Caki2 (cell line): ENCODE measurements at places on chromosomes 12 and 14. TPM values are rescaled to one million over a fixed set of nuclear protein-coding genes. Genes with fewer than 3 reads are reported as not detected.

Gene GOLGA5
- 16.2 and 19.2 TPM in 2 replicates for total RNA-seq

Gene LBHD2
- total RNA-seq, result 7.5 TPM in 1 of 2 replicates, not detected in the other

Gene NFATC4
- not detected in 2 replicates for total RNA-seq

Gene FAM90A1
- 1.5 TPM in 1 of 2 replicates, not detected in the other for total RNA-seq

Gene IRAK4
- 10.7 and 12.8 TPM in 2 replicates for total RNA-seq

Gene SERPINA1
- total RNA-seq, result 0.24 and 1.1 TPM in 2 replicates

Gene CAPZA3
- not detected in 2 replicates for total RNA-seq

Gene SERPINA4
- not detected in 2 replicates for total RNA-seq

Gene CACNA1C
- total RNA-seq, result 0.32 and 1.2 TPM in 2 replicates

Gene RFC5
- 45.0 and 57.6 TPM in 2 replicates for total RNA-seq

Gene TNS2
- total RNA-seq, result 5.1 and 5.6 TPM in 2 replicates

DNA sequence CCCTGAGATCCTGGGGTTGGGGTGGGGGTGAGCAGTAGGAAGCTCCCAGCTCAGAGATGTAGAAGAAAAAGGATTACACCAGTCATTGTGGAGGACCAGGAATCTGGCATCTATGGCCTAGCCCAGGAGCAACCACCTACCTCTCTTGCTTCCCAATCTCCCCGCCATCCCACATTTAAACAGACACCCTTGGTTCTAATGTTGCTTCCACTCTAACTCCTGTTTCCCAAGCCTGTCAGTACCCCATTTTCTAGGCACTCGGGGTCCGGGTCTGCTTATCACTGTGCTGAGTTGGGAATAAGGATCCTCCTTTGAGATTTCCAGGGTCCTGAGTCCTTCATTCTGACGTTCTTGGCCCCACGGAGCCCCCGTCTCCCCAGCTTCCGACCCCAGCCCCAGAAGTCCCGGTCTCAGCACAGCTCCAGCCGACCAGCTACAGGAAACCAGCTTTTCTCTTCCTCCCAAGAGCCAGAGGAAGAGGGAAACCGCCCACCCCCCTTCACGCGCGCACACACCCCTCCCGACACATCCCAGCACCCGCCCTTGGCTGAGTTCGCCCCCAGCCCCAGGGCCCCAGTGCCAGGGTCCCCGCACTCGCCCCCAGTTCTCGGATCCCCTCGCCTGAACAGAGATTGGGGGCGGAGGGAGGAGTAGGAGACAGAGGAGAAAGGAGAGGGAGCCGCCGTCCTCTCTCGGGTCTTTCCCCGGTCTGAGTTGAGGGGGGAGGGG lies 1.2 kb downstream of the ITGA5 start:
- no peak for DNase-seq

- DNase-seq, result no peak
These were observed 31.9 kb downstream of the VRTN start for GRCh38 chr14:74380172-74380571.

GRCh38 chr14:74429991-74430390 lies 4.0 kb upstream of the SYNDIG1L start:
- DNase-seq, result no peak

DNA sequence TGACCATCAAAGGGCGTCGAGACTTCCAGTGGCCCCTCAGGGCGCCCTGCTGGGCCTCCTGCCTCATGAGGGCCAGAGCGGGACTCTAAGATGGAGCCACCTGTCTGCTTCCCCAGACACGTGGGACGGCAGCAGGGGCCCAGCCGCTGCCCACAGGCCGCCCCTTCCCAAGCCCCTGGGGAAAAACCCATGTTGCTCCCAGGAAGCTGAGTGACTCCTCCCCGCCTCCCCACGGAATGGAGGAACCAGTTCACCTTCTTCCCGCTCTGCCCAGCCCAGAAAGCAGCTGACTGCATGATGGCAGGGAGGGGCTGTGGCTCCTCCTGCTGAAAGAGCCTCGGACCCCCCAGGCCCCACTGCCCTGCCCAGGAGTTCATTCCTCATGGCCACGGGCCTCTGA lies 14.9 kb downstream of the RAB35 start:
- DNase-seq, result no peak

DNA sequence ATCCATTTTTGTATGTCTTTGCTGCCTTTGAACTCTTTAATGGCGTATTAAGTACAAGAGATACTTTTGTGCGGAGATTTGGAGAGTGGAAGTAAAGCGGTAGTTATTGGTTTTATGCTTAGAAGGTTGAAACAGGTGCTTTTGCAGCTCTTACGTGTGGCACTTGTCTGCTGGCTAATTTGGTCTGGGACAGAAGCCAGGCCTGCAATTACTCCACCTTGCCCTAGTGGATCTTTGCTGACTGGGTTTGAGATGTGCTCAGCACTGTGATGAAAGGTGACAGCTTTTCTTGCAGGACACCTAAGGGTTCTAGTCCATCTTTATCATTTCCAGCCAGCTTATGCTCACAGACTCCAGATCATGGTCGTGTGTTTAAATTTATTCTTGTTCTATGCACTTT lies 252.5 kb downstream of the RPL10L start:
- no peak for DNase-seq

- no peak for DNase-seq
These were observed 13.4 kb upstream of the PCNX1 start for GRCh38 chr14:70893858-70894291.

- no peak for DNase-seq
These were observed 75.1 kb downstream of the SLC24A4 start for GRCh38 chr14:92397953-92398564.

DNA sequence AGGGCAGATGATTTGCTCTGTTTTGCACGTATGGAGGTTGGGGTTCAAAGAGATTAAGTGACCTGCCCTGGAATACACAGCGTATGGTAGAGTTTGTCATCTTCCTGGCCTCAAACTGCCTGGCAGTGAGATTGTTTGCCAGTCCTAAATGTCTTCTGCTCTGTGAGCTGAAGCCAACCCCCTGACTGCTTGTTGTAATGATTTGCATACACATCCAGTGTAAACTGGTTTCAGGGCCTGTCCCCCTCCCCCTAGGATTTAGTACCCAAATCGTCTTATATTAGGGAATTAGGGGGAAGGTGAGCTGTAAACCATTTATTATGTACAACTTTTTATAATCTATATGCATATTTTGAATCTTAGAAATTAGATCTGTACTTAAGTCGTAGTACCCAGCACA lies 38.4 kb downstream of the AKAP3 start:
- DNase-seq, result no peak

DNA sequence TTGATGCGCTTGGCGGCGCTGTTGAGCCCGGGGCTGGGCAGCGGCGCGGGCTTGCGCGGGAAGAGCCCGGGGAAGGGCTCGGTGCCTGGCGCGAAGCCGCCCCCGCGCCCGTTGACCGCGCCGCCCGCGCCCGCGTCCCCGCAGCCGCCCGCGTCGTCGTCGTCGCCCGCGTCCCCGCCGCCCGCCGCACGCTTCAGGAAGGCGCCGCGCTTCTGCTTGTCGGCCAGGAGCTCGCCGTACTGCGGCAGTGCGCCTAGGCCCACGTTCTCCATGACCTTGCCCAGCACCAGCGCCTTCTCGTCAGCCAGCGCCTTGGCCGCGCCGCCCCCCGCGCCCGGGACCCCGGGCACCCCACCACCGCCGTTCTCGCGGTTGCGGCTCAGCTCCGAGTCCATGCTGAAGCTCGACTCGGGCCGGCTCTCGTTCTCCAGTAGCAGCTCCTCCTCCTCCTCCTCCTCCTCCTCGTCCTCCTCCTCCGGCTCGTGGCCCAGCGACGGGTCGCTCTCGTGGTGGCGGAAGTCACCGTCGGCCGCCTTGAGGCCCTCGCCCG lies 97.2 kb downstream of the BCL11B start:
- DNase-seq, result no peak

DNA sequence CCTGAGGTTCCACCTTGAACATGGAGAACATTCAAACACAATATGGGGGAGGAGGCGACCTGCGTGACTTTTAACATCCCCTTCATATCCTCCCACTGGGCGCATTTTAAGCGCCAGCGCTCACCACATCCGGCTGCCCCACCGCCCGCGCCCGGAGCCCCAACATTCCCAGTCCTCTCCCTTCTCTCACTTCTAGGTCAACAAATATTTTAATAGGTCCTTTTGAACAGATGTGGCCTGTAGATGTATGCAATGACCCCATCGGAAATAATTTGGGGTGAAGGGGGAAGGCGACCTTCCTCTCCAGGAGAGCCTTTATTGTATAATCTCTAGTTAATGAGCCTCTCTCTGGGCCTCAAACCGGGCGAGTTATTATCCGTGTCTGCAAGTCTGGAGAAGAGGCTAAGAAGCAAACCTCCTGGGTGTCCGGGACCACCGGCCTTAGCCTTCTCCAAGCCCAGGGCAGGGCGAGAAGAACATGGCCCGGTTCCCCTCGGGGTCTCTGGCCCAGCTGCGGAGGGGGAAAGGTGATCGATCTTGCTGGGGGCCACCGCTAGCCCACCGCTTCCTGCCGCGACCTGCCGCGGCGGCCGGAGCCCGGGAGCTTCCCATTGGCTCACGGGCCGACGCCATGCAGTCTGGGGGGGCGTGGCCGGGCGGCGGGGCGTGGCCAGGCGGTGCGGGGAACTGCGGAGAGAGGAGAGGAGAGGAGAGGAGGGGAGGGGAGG lies 83.2 kb upstream of the HMGA2 start:
- DNase-seq, result peak; percentile 96

- DNase-seq, result no peak
These were observed 145.4 kb downstream of the C12orf50 start for GRCh38 chr12:87883806-87884205.

DNA sequence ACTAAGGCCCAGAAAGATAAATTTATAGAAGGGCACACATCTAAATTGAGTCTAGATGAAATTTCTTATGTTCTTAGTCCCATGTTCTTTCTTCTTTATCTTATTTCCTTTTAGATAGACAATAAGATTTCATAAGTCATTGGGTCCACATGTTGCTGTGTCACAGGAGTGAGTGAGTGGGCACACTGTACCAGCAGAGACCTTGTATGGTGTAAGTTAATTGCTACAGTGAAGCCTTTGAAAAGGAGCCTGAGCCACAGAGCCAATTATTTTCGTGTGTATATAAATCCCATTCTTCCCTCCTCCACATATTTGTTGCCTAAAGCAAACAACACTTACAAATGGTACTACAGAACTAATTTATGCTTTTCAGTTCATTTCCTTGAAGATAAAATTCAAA lies 79.1 kb downstream of the GRIP1 start:
- DNase-seq, result no peak

GRCh38 chr12:5865397-5865796 lies 79.7 kb downstream of the ANO2 start:
- no peak for DNase-seq

- peak; percentile 56 for DNase-seq
These were observed 777.9 kb upstream of the TMEM132C start for GRCh38 chr12:127489061-127489460.

DNA sequence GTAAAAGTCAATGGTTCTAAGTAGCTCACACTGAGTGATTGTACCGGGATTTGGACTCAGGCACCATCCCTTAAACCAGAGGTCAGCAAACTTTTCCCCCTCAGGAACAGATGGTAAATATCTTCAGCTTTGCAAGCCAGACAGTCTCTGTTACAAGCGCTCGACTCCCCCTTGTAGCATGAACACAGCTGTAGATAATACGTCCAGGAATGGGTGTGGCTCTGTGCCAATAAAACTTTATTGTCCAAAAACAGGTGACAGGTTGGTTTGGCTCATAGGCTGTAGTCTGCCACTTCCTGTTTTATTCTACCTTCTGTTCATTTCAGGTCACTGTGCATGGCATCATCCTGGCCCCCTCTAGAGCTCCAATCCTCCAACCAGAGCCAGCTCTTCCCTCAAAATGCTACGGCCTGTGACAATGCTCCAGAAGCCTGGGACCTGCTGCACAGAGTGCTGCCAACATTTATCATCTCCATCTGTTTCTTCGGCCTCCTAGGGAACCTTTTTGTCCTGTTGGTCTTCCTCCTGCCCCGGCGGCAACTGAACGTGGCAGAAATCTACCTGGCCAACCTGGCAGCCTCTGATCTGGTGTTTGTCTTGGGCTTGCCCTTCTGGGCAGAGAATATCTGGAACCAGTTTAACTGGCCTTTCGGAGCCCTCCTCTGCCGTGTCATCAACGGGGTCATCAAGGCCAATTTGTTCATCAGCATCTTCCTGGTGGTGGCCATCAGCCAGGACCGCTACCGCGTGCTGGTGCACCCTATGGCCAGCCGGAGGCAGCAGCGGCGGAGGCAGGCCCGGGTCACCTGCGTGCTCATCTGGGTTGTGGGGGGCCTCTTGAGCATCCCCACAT lies 7.6 kb downstream of the BDKRB1 start:
- DNase-seq, result no peak

DNA sequence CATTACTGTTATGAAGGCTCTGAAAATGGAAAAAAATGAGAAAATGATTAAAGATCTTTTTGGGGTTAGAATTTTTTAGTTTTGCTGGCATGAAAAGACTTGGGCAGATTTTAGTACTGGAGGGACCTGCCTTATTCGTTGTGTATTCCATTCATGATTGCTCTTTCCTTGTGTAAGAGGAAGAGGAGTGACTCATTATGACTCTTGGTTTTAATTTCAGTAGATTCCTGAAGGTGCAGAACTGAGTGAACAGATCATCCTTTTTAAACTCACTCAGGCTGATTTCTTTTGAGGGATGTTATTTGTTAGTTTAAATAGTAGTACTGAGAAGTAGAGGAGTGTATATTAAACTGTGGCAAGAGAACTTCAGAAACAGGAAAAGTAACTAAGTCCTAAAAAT lies 41.6 kb downstream of the AKAP6 start:
- DNase-seq, result peak; percentile 47

GRCh38 chr12:76026643-76027063 lies 4.9 kb downstream of the PHLDA1 start:
- DNase-seq, result no peak

DNA sequence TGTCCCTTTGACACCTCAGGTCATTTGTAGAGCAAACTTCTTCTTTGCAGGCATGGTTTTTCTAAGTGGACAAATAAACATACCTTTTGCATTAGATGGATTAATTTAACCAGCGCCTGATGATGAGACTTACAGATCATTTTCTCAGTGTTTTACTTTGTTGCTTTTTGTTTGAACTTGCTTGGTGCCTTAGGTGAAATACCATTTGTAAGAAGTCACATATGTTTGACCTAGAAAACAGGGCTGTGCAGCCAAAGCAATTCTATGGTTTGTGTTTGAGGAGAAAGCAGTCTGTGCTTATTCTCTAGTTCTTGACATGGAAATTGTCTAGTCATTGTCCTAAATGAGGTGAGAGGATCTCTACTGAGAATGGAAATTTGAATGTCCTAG lies 111.1 kb downstream of the DIP2B start:
- peak; percentile 82 for DNase-seq

DNA sequence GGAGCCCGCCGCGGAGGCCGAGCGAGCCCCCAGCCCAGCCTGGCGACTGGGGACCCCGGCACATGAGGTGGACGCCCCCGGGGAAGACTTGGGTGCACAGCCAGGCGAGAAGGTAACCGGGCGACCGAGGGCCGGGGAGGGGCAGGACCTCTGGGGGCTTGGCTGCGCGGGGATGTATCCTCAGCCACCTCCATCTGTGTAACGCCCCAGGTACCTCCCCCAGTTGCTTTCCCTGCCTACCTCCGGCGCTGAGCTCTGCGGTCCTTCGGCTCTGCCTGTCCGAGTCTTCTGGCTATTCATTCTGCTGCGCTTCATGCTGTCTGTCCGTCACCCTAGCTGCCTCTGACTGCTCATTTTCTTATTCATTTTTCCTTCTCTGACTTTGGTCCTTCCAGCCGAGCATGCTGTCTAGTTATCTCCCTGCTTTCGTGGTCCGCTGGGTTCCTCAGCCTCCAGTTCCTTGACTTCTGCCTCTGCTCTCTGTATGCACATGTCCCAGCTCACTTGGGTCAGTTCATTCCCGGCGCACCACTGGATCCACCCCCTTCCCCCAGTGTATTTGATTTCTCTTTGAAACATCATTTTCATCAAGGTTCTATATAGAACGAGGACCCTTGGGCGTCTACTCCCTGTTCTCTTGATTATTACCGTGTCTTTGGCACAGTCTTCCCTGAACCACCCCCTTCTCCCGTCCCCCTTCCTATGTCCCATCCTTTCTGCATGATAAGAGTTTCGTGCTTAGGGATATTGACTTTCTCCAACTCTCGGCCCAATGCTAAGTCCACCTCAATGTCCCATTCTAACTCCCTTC lies 612 bp downstream of the PHC1 start:
- DNase-seq, result peak; percentile 75
